ENCODE measurements at places on chromosomes 1 and 21.

GRCh38 chr1:167491586-167492461 is 26.5 kb downstream of the CD247 start:
- no peak for DNase-seq

DNA sequence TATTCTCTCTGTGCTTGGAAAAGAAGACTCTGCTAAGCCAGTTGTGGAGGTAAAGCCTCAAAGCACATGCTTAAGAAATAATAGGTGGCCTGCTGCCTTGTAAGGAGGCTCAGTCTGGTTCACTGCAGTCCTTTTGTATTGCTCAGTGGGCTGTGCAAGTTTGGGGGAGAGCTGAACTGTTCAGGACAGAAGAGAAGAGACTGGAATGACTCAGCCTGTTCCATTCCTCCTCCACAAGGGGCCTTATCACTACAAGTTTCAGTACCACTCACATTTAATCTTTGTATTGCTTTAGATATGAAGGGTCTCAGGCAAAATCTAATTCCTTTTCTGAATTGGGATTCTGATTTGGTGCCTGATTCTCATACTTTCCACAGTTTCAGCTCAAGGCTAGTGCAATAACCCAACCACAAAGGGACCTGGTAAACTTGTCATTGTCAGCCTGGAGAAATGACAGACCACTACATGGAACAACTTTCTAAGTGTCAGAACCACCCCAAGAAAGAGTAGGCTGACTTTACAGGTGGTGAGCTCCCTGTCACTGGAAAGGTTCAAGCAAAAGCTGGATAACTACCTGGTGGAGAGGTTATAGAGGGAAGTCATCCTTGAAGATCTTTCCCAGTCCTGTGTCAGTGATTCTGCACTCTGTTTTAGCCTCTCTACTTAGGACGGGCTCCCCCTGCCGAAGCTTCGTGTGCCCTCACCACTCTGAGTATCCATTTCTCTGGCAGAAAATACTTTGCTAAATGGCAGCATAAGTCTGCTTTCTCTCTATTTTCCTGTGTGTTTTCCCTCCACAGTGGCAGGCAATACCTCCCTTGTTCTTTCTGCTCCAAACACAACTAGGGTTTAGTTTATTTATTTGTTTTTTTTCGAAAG is 162.9 kb upstream of the GJB5 start:
- peak; percentile 3 for DNase-seq

DNA sequence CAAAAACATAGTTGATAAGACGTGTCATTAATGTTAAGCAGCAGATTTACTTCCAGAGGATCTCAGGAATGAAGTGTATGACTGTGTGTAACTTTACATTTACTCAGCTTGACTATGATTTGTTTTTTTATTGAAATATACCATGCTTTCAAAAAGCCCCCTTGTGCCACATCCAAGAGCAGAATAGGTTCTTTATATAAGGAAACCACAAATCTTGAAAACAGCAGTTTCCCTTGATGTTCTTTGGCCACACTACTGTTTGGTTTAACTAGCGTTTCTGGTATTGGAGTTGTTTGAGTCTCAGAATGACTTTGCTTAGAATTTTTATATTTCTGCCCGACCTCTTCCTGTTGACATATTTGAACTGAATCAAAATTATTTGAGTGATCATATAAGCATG is 25.0 kb downstream of the LRRC8C start:
- DNase-seq, result no peak

DNA sequence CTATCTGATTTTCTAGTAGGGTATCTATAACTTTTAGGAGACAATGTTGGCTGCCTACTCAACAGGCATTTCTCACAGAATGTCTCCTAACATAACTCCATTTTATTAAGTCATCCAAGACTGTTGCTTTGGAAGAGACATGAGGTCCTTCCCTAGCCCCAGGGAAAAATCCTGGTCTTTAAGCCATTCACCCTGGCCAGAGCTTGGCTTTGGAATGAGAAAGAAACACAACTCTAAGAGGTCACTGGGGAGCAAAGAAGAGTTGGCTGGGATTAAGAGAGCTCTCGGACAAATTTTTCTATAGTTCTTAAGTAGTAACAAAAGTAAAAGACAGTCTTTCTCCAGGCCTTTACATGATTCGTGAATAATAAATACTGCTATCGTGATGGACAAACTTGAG is 57.9 kb downstream of the PCNX2 start:
- DNase-seq, result no peak

GRCh38 chr1:112304612-112305011 is 91.4 kb upstream of the CTTNBP2NL start:
- no peak for DNase-seq

DNA sequence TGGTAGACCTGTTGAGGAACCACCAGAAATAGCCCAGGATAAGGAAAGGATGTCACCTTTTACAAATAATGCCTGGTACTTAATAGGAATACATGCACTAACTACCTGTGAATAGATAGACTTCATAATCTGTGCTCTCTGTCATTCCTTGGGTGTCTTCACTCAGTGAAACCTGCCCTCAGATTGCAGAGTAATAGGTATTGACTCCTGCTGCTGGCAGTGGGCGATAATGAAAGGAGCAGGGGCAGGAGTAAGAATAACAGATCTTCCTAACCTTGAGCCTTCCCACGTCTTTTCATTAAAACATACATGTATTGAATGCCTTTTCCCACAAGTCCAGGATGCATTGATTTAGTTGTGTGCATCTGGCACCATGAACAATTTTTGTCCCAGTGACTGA is 16.4 kb downstream of the FABP3 start:
- DNase-seq, result no peak

DNA sequence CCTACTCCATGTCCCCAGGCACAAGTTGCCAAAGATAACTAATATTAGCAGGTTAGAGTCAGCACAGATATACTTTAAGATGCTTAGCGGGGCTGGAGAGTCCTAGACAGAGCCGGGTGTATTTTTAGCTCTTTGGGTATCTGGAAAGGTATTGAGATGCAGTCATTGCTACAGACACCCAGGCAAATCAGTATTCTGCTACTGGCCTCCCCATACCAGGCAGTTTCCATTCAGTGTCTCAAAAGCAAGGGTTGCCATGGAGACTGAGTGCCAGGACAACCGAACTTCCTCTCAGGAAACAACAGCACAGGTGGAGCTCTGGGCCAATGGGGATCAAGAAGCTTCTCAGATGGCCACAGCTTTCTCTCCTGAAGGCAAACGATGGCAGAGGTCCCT is 45.3 kb downstream of the KCNC4 start:
- DNase-seq, result peak; percentile 21

GRCh38 chr1:201750934-201751333 is 78.0 kb upstream of the IPO9 start:
- DNase-seq, result no peak

DNA sequence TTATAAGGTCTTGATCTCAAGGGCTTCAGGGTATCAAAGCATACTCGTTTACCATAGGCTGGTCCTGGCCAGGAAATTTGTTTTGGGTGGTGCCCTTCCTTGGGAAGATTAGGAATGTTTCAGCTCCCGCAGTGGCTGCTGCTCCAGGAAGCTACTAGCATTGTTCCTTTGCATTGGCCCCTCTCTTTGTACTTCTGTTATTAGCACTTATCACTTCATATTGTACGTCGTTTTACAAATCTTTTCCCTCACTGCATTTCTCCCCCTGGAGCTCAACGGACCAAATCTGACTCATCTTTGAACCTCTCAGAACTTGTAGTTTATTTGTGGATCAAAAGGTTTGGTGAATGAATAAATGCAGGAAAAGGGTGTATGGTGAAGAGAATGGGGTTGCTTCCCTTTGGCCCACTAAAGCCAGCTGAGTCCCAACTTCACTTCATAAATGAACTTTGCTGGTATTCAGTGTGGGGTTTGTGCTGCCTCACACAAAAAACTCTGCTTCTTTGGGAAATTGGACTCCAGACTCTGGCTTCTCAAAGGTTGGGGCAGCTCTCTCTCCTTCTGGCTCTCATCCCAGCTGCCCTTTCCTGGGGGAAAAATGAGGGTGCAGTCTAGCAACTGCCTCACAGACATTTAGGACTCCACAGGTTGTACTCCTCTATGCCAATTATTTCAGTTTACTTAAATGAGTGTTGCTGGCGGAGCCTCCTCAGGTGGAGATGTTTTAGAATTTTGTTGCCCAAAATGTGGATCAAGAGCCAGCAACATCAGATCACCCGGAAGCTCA is 5.9 kb downstream of the GNAT2 start:
- DNase-seq, result no peak

DNA sequence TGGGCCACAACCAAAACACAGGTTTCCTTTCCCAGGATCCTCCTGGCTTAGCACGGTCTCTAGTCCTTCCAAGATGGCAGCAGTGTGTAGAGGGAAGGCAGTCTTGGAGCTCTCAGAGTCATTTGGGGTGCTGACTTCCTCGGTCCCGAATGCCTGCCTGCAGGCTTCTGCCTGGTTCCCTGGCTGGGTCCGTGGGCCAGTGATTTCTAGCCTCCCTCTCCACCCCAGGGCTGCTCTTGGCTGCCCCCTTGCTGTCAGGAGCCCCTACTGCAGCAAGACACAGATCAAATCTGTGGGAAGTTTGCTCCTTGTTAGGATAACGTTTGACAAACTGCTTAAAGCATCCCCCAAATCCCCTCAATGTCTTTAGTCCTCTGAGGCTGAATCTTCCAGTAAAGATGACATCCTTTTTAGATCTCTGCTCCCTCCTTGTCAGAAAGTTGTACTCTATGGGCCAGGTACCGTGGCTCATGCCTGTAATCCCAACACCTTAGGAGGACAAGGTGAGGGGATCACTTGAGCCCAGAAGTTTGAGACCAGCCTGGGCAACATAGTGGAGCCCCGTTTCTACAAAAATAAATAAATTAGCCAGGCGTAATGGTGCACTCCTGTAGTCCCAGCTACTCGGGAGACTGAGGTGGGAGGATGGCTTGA is 272.5 kb downstream of the RRAGC start:
- peak; percentile 45 for DNase-seq

GRCh38 chr1:174393885-174394284 is 53.9 kb upstream of the GPR52 start:
- no peak for DNase-seq

GRCh38 chr1:220955116-220955515 is 75.9 kb downstream of the HLX start:
- DNase-seq, result no peak

GRCh38 chr1:229001467-229002011 is 266.3 kb downstream of the RHOU start:
- DNase-seq, result no peak

DNA sequence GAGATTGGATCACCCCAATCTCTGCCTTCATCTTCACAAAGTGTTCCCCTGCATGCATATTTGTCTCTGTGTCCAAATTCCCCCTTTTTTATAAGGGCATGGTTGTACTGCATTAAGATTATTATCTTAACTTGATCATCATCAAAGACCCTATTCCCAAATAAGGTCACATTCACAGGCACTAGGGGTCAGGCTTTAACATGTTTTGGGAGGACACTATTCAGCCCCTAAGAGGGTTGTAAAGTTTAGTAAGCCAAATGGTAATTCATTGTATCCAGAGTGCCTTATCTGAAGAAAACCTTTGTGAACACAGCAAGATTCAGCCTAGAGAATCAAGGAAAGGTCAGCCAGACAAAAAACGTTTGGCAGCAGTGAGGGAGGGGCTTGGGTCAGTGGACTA is 317.6 kb upstream of the PLD5 start:
- DNase-seq, result no peak

GRCh38 chr21:31733551-31734149 is 1.7 kb upstream of the SCAF4 start:
- DNase-seq, result no peak

GRCh38 chr21:28310711-28311110 is 682.0 kb downstream of the LTN1 start:
- peak; percentile 18 for DNase-seq

- DNase-seq, result peak; percentile 76
These were observed 157.7 kb downstream of the TOMM20 start for GRCh38 chr1:234970731-234971476.

GRCh38 chr1:5479876-5480646 is 512.2 kb downstream of the NPHP4 start:
- DNase-seq, result no peak

- DNase-seq, result no peak
These were observed 13.2 kb downstream of the ZMYND12 start for GRCh38 chr1:42442662-42443061.

- peak; percentile 87 for DNase-seq
These were observed 16.6 kb downstream of the HIVEP3 start for GRCh38 chr1:41902159-41902577.

DNA sequence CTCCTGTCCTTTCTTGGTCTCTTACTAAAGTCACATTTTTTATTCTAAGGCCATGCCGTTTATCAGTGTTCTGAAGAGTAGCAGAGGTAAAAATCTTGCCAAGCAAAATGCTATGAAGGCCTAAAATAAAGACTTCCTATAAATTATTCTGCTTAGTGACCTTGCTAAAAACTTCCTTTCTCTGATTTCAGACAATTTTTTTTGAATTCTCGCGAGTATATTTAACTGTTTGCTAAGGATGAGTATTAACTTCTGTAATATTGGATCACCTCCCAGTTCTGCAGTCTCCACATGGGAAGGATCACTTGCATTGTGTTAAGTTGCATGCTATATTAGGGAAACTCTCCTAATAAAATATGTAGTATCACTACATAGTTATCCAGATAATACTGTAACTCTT is 123.4 kb upstream of the SNX7 start:
- DNase-seq, result no peak

- DNase-seq, result no peak
These were observed 924.0 kb downstream of the LTN1 start for GRCh38 chr21:28068455-28069358.

- no peak for DNase-seq
These were observed 101.3 kb downstream of the TYW3 start for GRCh38 chr1:74834261-74834660.

- DNase-seq, result no peak
These were observed 356.6 kb downstream of the PLA2G4A start for GRCh38 chr1:187185389-187185788.

GRCh38 chr1:25707280-25708016 is 90.9 kb downstream of the MAN1C1 start:
- no peak for DNase-seq

DNA sequence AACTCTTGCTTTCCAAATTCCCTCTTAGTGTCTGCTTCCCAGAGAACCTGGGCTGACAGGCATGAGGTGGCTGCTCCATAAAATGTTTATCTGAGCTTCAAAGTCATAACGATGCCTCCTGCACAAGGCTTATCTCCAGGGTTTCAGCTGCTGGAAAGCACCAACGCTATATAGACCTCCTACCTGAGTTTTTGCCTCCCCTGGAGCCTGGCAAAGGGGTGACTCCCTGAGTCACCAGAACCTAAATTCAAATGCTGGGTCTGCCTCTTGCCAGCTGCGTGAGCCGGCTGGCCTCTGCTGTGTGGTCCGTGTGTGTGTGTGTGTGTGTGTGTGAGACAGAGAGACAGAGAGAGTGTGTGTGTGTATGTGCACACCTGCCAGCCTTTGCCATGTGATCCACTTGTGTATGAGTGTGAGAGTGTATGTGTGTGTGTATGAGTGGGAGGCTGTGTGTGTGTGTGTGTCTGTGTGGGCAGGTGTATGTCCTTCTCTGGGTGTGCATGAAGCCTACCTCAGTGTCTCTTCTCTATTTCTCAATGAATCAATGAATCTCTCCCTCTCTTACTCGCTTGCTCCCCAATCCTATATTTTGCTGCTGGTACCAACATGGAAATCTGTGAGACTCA is 714.9 kb downstream of the MATN1 start:
- no peak for DNase-seq

DNA sequence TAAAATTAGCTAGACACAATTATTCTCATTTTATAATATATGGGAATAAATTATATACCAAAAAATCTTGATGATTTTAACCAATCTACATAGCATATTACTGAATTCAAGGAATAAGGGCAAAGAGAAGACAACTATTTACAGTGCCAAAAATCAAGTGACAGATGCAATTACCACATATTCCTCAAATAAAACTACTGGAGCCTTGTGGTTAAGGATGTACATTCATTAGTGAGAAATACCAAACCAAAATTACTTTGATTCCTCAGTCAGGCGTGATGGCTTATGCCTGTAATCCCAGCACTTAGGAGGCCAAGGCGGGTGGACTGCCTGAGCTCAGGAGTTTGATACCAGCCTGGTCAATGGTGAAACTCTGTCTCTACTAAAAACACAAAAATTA is 68.8 kb upstream of the RBM34 start:
- DNase-seq, result no peak
